ENCODE measurements at places on chromosomes 1 and 21. TPM values are rescaled to one million over a fixed set of nuclear protein-coding genes. Genes with fewer than 3 reads are reported as not detected.

The VCAM1 gene
- 10.4 TPM for total RNA-seq

The ACKR1 gene
- total RNA-seq = 0.13 TPM

The DENND2C gene
- 0.86 TPM for total RNA-seq

The UBE2U gene
- not detected for total RNA-seq

The GSTM5 gene
- total RNA-seq = 0.40 TPM

The DFFA gene
- 54.3 TPM for total RNA-seq

The APOBEC4 gene
- total RNA-seq = not detected

The KHDC4 gene
- 55.1 TPM for total RNA-seq

The CYP4B1 gene
- not detected for total RNA-seq

The HTR6 gene
- total RNA-seq = not detected

The AVPR1B gene
- total RNA-seq = not detected

The CDC42BPA gene
- total RNA-seq = 129 TPM

The RYR2 gene
- not detected for total RNA-seq

The ASAP3 gene
- total RNA-seq = 9.7 TPM

The KTI12 gene
- total RNA-seq = 15.3 TPM

The WNT2B gene
- total RNA-seq = 3.1 TPM

The FMO1 gene
- total RNA-seq = not detected

The KLHL17 gene
- 8.8 TPM for total RNA-seq

The EPHB2 gene
- 59.0 TPM for total RNA-seq

The LYPD8 gene
- total RNA-seq = not detected

The CIART gene
- 1.1 TPM for total RNA-seq

The NID1 gene
- 82.3 TPM for total RNA-seq

The DNAI4 gene
- total RNA-seq = 2.1 TPM

The NHLH1 gene
- not detected for total RNA-seq

The KIAA0040 gene
- 34.4 TPM for total RNA-seq

The MYOG gene
- total RNA-seq = not detected

The RSPH1 gene
- not detected for total RNA-seq

The MX1 gene
- 6.1 TPM for total RNA-seq

The FCRL5 gene
- not detected for total RNA-seq

The RGS13 gene
- total RNA-seq = not detected

The RBM11 gene
- total RNA-seq = not detected

The AGO1 gene
- 32.2 TPM for total RNA-seq

The GNAT2 gene
- total RNA-seq = 0.13 TPM

The LAMB3 gene
- total RNA-seq = 3.3 TPM

The KCNJ6 gene
- not detected for total RNA-seq

The TRIM67 gene
- not detected for total RNA-seq

The CHIA gene
- total RNA-seq = not detected

The RIPPLY3 gene
- not detected for total RNA-seq

The RCSD1 gene
- 0.07 TPM for total RNA-seq

The NBPF15 gene
- total RNA-seq = 40.7 TPM

The SLC37A1 gene
- total RNA-seq = 9.4 TPM

The FNDC5 gene
- total RNA-seq = 0.13 TPM

The CD48 gene
- total RNA-seq = not detected
